ENCODE measurements at places on chromosomes 4 and X. TPM values are rescaled to one million over a fixed set of nuclear protein-coding genes. Genes with fewer than 3 reads are reported as not detected.

The ZGRF1 gene
- 7.7 TPM for polyA plus RNA-seq

The NAP1L5 gene
- 81.0 TPM for polyA plus RNA-seq

The GSPT2 gene
- 17.6 TPM for polyA plus RNA-seq

The TCEAL5 gene
- 28.3 TPM for polyA plus RNA-seq

The RAB33A gene
- polyA plus RNA-seq, result 40.4 TPM

The IL1RAPL2 gene
- 16.1 TPM for polyA plus RNA-seq

The RS1 gene
- not detected for polyA plus RNA-seq

The FAM184B gene
- polyA plus RNA-seq, result 3.1 TPM

The SLC6A8 gene
- 0.39 TPM for polyA plus RNA-seq

The DAPP1 gene
- not detected for polyA plus RNA-seq

The RADX gene
- not detected for polyA plus RNA-seq

The NAAA gene
- 16.0 TPM for polyA plus RNA-seq

The OTC gene
- polyA plus RNA-seq, result not detected

The POU4F2 gene
- not detected for polyA plus RNA-seq

The MAPK10 gene
- polyA plus RNA-seq, result 144 TPM

The CXorf49 gene
- not detected for polyA plus RNA-seq

The ALPK1 gene
- polyA plus RNA-seq, result 2.5 TPM

The DDX53 gene
- polyA plus RNA-seq, result not detected
